BJ (cell line): ENCODE measurements at places on chromosomes 13 and 19. TPM values are rescaled to one million over a fixed set of nuclear protein-coding genes. Genes with fewer than 3 reads are reported as not detected.

The CGB2 gene
- polyA plus RNA-seq = not detected in 2 replicates

The DACH1 gene
- 0.01 TPM in 2 replicates for polyA plus RNA-seq

The FCAR gene
- not detected in 2 replicates for polyA plus RNA-seq

The GNA15 gene
- polyA plus RNA-seq = 0.06 TPM in 1 of 2 replicates, not detected in the other

The PTH2 gene
- not detected in 2 replicates for polyA plus RNA-seq

The ATP11A gene
- 1.8 and 1.9 TPM in 2 replicates for polyA plus RNA-seq

The LILRA5 gene
- polyA plus RNA-seq = not detected in 2 replicates

The RNF113B gene
- polyA plus RNA-seq = not detected in 2 replicates

The FGF22 gene
- polyA plus RNA-seq = 0.05 TPM in 1 of 2 replicates, not detected in the other

The CCDC169 gene
- polyA plus RNA-seq = 0.28 and 0.93 TPM in 2 replicates

The WDR87 gene
- not detected in 2 replicates for polyA plus RNA-seq

The PEAK3 gene
- polyA plus RNA-seq = not detected in 2 replicates

The KLF12 gene
- polyA plus RNA-seq = 16.3 and 19.7 TPM in 2 replicates

The GAPDHS gene
- polyA plus RNA-seq = not detected in 2 replicates

The CYP2A7 gene
- polyA plus RNA-seq = not detected in 2 replicates

The ZNF266 gene
- 16.6 and 21.4 TPM in 2 replicates for polyA plus RNA-seq

The CGB3 gene
- polyA plus RNA-seq = not detected in 2 replicates
